Fibroblast of skin of left biceps (primary cell): ENCODE measurements at places on chromosomes 16 and 17.

DNA sequence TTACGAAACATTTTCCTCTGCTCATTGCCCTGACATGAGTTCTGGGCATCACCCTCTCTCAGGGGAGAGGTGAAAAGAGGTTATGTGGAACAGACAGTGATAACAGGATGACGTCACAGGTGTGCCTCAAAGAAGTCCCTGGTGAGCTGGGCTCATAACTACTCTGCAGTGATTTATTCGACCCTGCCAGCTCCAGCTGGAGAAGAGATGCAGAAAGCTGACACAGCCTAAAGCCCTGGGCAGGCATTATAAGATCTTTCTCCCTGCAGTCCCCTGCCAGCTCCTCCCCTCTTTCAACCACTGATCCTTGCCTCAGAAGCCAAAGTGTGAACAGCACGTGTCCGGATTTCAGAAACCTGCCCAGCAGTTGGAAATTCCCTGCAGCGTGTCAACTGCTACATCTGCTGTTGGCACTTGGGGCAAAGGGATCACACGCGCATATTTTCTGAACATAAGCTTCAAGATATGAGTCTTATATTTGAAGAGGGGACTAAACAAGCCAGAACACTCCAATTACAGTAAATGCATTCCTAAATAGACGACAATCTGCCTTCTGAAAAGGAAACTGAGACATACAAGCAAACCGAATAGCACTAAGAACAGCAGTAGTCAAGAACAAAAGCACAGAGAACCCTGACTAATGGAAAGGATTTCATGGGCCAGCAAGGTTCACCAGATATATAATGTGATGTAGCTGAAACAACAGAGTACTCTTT, 80.5 kb downstream of the SMG6 start:
- no peak for DNase-seq

- no peak for DNase-seq
Observed at GRCh38 chr16:67883146-67883871, 1.4 kb upstream of the NRN1L start.

- DNase-seq = no peak
Observed at GRCh38 chr17:66312912-66313311, 10.5 kb downstream of the PRKCA start.

GRCh38 chr17:62989501-62989900, 23.5 kb downstream of the TANC2 start:
- no peak for DNase-seq

DNA sequence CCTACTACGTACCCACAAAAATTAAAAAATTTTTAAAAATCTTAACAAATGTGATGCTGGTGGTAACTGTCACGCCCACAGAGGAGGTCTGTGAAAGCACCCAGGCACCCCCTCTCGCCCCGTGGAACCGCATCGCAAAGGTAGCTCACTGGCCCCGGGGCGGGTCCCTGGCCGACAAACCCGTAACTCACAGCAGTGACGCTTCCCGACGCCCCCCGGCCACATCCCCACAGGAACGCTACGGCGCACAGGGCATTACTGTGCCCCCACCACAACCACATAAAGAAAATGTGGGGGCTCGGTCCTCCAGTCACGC, 366 bp downstream of the ANKS3 start:
- no peak for DNase-seq

DNA sequence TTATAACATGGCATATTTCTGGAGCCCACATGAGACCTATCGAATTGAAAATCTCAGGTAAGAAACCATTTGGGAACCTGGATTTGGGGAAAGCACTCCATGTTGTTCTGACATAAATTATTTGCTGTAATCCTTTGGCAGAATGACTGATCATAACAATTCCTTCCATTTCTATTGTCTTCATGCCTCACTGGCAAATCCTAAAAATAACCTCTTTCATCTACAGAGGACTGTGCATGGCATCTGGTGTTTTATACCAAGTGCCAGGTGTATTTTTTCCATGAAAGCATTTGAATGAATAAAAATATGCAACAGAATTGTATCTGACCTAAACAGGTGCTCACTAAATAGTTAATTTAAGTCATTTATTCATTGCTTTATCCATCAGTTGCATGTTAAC, 33.7 kb upstream of the COQ7 start:
- DNase-seq = no peak

DNA sequence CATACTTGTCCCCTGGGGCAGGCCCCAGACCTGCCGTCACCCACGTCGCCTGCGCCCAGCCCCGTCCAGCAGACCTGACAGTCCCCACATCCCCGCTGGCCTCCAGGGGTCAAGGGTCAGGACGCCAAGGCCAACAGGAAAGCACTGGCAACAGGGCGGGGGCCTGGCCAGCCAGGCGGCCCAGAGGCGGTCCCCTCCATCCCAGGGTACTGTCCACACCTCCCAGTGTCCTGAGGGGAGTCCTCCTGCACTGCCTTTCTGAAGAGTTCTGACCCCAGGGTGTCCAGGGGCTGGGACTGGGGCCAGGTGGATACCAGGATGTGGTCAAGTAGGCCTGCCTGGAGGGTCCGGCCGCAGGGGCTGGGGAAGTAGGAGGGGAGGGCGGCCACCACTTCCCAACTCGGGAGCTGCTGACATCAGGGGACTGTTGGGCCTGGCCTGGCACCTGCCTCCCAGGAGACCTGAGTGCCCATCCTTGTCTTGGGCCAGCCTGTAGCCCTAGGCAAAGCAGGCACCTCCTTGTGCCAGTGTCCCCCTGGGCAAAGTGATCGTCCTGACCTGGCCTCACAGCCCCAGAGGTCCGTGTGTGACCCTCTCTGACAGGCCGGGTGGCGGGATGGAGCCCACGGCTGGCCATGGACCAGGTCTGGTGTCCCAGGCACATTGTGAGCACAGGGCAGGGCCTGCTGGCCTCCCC, 6.7 kb upstream of the AXIN1 start:
- DNase-seq = no peak

- DNase-seq = no peak
Observed at GRCh38 chr16:2386990-2387389, 42.3 kb upstream of the CCNF start.

- no peak for DNase-seq
Observed at GRCh38 chr16:24653725-24654124, 75.7 kb upstream of the TNRC6A start.

- DNase-seq = no peak
Observed at GRCh38 chr16:11258553-11259492, 2.8 kb upstream of the SOCS1 start.
